ENCODE measurements at places on chromosomes 13 and 19.

GRCh38 chr13:77176350-77176749 lies 149.4 kb upstream of the FBXL3 start:
- no peak for DNase-seq

DNA sequence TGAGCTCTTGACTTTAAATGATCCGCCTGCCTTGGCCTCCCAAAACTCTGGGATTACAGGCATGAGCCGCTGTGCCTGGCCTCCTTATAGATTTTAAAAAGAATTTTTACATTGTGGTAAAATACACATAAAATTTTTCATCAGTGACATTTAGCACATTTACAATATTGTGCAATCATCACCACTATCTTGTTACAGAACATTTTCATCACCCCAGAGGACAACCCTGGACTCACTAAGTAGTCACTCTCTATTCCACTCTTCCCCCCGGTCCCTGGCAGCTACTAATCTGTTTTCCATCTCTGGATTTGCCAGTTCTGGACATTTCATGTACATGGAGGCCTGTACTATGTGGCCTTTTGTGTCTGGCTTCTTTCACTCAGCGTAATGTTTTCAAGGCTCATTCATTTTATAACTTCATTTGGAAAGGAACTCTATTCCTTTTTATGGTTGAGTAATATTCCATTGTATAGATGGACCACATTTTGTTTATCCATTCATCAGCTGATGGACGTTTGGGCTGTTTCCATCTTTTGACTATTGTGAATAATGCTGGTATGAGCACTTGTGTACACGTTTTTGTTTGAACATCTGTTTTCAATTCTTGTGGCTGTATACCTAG lies 19.9 kb downstream of the MEGF8 start:
- no peak for DNase-seq

DNA sequence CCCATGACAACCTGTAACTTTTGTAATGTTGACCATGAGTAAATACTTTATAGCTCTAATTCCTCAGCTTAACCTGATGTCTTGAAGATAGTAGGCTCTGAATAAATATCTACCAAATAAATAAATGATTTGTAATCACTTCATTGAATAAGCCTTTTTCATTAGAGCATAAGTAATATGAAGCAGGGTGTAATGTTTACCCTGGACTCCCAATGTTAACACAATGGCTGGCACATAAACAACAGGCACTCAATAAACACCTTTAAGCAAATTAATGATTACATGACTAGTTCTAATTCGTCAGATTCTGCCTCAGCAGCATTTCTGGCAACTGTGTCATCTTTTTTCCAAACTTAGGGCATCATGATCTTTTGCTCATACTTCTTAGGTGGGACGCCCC lies 396.3 kb downstream of the LIG4 start:
- DNase-seq = no peak

- DNase-seq = peak; percentile 88
Observed at GRCh38 chr19:10424011-10424637, 3.8 kb downstream of the PDE4A start.

DNA sequence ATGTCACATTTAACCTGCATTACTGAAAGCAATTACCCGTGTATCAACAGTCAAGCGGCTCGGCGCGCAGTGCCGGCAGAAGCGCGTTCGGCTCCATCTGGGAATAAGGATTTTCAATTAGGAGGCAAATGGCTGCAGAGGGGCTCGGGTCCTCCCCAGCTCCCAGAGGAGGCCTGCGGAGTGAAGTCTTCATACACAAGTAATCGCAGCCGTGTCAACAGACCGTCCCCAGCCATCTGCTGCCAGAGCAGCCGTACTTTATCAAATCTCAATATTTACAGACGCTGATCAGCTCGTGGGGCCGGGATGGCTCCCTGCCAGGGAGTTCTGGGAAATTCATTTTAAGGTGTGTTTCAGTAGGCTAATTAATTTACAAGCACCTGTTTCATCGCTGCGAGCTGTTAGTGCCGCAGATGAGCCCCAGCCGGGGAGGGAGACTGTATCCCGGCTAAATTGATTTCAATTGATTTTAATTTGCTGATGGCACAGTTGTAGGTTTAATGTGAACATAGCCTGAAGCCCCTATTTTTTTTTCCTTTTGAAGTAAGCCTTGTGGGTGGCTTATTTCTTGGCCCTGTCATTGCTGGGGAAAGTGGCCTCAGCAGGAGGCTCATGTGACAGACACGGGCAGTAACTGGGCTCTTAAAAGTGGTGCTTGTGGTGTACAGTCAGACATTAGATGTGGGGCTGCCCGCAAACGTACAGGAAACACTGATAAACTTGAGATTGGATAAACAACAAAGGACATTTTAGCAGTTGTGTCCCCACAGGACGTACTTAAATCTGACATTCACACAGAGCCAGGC lies 252.7 kb downstream of the TEX29 start:
- no peak for DNase-seq

DNA sequence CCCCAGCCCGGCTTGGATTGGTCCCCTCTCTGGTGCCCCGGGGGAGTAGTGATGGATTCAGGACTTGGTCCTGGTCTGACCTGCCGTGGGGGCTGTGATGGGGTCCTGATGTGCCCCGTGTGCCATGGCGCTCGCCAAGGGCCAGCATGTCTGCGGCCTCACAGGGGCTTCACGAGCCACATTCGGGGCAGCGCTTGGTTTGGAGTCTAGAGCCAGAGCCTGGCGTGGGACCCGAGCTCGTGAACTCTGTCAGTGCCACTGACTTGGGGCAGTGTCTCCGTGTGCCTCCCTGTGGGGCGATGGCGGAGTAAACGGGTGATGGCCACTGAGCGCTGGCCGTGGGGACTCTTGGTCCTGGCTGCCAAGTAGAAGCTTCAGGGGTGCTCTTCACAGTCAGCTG lies 17.1 kb downstream of the KDM4B start:
- no peak for DNase-seq

GRCh38 chr19:16327501-16327900 lies 2.9 kb downstream of the KLF2 start:
- DNase-seq = no peak

DNA sequence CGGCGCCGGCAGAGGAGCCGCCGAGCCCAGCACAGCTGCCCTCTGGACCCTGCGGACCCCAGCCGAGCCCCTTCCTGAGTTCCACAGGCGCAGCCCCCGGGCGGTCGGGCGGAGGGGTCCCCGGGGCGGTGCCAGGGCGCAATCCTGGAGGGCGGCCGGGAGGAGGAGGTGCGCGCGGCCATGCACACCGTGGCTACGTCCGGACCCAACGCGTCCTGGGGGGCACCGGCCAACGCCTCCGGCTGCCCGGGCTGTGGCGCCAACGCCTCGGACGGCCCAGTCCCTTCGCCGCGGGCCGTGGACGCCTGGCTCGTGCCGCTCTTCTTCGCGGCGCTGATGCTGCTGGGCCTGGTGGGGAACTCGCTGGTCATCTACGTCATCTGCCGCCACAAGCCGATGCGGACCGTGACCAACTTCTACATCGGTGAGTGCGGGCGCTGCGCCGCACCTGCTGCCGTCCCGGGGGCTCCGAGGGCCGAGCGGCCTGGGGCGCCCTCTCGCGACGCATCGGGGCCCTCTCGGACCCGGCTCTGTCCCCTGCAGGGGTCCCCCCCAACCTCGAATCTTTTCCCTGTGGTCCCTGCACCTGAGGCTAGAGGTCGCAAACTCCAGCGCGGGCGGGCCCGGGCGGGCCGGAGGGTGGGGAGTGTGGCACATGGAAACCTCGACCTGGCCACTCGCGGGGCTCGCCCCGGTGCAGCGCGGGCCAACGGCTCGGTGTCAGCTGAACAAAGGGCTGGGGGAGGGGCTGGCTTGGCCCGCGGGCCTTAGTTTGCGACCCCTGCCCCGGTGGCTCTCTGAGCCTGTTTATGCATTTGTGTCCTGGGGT lies at the start of gene KISS1R:
Gene KISS1R, plus strand, starts transcription at position 11 of the 829 bp plus-strand sequence. Its CDS starts 170 bp downstream, at position 181.
- DNase-seq = no peak

GRCh38 chr13:40438999-40439797 lies 227.2 kb downstream of the FOXO1 start:
- no peak for DNase-seq

- peak; percentile 28 for DNase-seq
Observed at GRCh38 chr13:34357435-34358232, 539.7 kb downstream of the RFC3 start.

GRCh38 chr13:97258801-97259200 lies 36.7 kb downstream of the MBNL2 start:
- DNase-seq = no peak

- DNase-seq = no peak
Observed at GRCh38 chr13:43996221-43996620, 116.5 kb downstream of the LACC1 start.

DNA sequence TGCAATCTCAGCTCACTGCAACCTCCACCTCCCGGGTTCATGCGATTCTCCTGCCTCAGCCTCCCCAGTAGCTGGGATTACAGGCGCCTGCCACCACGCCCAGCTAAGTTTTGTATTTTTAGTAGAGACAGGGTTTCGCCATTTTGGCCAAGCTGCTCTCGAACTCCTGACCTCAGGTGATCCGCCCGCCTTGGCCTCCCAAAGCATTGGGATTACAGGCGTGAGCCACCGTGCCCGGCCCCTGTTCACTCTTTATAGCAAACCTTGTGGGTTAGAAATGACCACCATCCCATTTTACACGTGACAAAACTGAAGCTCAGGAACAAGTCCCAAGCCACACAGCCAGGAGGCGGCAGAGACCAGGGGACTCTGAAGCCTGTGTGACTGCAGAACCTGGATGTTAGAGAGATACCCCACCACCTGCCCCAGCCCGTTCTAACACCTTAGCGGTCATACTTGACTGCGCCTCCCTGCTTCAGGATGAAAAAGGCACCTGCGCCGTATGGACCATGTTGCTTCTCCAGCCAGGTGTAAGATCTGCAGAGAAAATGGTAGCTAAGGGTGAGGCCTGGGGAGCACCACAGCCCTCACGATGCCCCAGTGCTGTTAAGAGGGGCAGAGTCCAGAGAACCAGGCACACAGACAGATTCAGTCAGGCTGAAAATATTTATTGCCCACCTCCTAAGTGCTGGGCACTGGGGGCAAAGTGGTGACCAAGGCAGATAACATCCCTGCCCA lies 3.6 kb downstream of the DMAC2 start:
- no peak for DNase-seq

DNA sequence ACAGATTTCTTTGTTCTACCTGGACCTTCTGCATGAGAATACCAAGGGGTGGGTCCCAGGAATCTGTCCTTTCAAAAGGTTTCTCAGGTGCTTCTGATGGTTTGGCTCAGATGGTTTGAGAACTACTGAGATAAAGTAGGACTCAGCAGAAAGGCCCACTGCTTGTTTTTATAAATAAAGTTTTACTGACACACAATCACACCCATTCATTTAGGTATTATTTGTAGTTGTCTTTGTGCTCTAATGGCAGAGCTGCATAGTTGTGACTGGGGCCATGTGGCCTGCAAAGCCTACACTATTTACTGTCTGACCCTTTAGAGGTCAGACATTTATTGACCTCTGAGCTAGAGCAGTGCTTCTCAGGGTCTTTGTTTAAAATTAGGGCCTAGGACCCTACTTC lies 17.6 kb downstream of the EDDM13 start:
- no peak for DNase-seq

GRCh38 chr19:48962029-48962848 lies 2.9 kb upstream of the FTL start:
- DNase-seq = no peak

DNA sequence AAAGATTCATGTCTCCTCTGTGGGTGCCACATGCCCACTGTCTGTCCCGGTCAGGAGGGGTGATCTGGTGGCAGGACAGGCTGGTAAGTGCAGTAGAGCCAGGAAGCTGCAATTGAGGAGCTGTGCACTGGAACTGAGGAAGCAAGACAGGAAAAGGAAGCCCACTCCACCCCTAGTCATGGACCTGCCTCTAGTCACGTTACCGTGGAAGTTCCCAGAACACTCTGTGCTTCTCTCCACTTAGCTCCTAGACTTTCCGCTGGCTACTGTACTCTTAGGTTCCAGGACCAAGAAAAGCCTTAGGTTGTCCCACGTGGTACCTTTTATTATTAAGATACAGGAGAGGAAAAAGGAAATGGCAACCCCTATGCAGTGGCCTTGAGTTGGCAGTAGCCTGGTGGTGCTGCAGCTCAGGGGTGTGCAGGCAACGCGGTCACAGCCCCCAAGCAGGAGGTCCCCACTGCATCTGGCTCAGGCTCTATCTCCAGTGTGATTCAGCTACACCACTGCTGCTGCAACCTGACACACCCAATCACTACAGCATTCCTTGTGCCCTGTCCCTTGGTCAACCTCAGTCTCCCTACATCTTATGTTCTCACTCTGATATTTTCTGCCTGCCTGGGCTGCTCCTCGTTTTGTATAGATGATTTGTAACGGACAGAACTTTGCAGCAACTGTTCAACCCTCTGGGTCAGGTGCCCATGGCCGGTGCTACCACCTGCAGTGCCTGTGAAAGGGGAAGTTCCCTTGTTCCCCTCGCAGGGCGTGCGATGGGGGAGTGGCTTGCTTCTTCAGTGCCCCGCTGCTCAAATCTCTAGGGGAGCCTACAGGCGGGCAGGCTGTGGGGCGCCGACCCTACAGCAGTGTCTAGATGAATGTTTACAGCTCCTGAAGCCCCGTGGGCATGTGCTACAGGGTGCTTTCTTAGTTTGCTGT lies 24.4 kb upstream of the GPR12 start:
- no peak for DNase-seq

GRCh38 chr19:18848878-18849661 lies 17.3 kb downstream of the UPF1 start:
- DNase-seq = no peak

GRCh38 chr19:52200044-52200443 lies 10.2 kb downstream of the PPP2R1A start:
- DNase-seq = no peak

DNA sequence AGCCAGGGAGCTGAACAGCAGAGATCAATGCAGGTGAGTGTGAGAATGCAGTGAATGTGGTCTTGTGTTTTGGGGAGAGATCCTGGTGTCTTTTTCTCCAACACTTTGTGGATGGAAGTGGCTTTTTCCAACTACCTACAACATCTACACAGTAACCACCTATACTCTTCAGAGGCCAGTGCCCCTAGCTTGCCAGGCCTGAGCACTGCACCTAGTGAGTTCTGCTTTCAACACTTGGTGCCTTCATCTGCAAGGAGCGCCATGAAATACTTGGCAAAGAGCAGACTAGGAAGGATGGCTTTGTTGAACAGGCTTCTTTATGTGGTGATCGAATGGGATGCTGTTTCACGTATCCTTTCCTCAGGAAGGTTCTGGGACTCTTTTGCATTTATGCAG lies 21.3 kb upstream of the HMGB1 start:
- no peak for DNase-seq

- no peak for DNase-seq
Observed at GRCh38 chr19:14066134-14066533, 4.3 kb upstream of the PALM3 start.

DNA sequence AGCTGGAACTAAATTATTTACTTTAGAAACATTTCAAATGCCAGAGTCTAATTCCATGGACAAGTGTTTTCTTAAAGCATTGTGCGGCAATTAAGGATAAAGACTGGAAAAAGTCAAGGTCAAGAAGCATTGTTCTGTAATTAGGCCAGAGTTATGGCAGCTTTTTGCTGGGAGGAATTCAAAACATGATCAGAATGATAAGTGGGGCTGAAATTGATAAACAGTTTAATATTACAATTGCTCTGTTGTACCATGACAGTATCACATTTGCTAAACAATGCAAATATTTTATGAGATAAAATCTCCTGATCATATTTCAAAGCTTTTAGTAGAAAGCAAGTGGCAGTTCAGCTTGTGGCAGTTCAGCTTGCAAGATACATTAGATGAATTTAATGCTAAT lies 513.7 kb downstream of the GPC6 start:
- DNase-seq = no peak

Measured in NCI-H446 (cell line).